ENCODE measurements at places on chromosomes 2 and 18.

- DNase-seq: no peak
Observed at GRCh38 chr18:5424903-5425664, 118.7 kb downstream of the EPB41L3 start.

GRCh38 chr2:20126040-20126439 is 74.6 kb upstream of the LAPTM4A start:
- DNase-seq: no peak

DNA sequence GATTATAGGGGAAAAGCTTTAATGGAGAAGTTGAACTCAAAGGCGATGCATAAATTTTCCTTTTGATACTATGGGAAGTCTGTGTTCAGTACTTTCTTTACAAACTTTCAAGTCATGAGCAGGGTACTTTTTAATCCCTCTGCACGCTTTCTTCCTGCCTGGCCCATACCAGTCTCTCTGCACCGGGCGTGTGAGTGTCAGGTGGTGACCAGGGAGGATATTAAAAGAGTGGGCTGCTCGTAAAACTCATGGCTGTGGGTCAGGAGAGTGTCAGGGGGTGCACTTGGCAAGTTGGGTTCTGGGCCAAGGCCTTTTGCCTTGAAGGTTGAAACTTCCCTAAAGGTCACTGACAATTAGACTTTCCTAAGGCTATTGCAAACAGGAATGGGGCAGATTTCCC is 367.8 kb downstream of the GPD2 start:
- no peak for DNase-seq

DNA sequence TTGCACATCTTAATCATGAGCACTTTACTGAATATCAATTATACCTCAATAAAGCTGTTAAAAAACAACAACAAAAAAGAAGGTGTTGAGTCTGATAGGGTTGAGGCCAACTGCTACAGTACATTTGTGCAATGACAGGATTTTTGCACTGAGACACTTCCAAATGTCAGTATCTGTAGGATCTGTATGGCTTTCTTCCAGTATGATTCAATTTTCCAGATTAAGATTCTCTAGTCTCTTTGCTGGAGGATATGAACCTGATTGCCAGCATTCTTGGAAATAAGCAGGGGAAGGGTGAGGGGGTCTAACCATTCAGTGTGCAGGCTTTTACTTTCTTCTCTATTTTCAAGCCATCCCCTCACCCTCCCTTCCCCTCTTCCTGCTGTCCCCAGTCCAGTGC is 85.1 kb downstream of the SEMA4F start:
- no peak for DNase-seq

- no peak for DNase-seq
Observed at GRCh38 chr18:11454040-11454439, 155.4 kb upstream of the SLC35G4 start.

- DNase-seq: no peak
Observed at GRCh38 chr2:239182981-239183791, 217.6 kb downstream of the HDAC4 start.

DNA sequence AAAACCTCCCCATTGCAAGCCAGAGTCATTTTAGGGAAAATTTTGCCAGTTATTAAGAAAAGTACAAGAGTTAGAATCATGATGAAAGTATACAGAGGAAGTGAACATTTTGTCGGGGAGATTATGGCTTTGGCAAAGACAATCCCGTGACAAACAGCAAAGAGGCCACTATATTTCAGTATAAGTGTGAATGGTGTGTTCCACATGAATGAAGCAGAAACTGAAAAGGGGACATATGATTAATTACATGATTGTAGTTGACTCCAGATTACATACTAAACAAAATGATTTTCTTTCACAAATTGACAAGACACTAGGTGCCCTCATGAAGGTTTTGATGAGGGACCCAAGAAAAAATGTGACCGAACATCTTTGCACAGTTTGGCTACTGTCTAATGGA is 42.0 kb downstream of the SP140 start:
- DNase-seq: no peak

DNA sequence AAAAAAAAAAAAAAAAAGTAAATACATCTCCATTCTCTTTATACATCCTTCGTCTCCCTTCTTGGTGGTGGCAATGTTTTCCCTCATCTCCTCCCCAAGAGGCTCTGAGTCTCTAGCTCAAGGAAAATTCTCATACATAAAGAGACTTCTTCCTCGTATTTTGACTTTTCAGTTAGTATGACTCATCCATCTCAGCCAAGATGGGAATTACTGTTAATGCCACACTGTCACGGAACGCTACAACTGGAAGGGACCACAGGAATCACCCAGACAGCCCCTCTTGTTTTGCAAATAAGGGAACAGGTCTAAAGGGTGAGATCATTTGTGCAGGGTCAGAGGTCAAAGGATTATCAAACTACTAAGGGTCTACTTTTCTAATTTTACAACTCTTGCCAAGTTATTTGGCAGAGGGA is 19.5 kb downstream of the NFE2L2 start:
- no peak for DNase-seq

DNA sequence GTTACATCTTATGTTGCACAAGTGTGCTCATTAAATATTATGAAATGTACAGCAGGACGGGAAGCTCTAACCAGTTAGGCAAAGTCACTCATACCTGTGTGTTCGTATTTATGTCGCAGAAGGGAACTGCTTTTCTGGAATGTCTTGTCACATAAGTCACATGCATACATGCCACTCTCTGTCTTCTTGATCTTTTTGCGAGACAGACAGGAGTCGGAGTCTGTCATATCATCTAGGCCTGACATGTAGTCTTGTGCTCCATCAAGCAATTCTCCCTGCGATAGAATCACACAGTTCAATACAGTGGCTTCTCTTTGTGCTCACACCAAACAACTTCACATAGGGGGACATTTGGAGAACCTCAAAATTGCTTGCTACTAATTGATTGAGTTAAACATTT is 123.6 kb downstream of the ZEB2 start:
- DNase-seq: no peak

- no peak for DNase-seq
Observed at GRCh38 chr2:108288534-108289106, at the start of gene SULT1C2. Gene SULT1C2, plus strand, starts transcription at chr2:108288895. Its CDS starts 4,773 bp downstream, at chr2:108293668.

DNA sequence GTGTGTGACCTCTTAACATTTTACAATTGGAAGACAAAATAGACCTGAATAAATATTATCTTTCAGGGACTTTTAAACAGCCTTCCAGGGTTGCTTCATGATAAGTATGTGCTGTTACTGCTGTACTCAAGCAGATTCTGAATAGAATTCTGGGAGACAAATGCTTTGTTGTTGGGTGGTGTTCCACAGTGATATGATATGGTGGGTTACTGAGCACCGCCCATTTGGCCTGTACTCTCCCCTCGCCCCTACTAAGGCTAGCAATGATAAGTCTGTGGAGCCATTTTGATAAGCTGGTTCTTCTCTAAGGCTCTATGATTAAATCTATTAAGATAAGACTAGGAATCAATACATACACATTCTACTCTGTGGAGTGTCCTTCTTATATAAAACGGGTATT is 89.8 kb upstream of the ITGA4 start:
- DNase-seq: no peak

DNA sequence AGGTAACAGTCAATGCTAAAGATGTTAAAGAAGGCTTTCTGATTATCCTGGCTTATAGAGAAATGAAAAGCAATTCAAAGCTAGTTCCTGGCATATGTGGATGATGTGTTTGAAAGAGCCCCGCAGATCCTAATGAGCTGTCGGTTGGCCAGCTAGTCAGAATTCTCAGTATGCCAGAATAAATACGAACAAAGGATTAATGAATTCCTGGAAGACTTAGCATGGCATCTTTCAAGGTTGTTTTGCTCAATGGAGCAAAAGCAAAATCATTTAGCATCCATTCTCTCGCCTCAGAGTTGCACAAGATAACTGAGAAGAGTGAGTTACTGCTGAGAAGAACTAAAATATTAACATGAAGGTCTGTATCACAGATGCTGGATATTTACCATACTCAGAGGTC is 307.6 kb downstream of the RIT2 start:
- no peak for DNase-seq

DNA sequence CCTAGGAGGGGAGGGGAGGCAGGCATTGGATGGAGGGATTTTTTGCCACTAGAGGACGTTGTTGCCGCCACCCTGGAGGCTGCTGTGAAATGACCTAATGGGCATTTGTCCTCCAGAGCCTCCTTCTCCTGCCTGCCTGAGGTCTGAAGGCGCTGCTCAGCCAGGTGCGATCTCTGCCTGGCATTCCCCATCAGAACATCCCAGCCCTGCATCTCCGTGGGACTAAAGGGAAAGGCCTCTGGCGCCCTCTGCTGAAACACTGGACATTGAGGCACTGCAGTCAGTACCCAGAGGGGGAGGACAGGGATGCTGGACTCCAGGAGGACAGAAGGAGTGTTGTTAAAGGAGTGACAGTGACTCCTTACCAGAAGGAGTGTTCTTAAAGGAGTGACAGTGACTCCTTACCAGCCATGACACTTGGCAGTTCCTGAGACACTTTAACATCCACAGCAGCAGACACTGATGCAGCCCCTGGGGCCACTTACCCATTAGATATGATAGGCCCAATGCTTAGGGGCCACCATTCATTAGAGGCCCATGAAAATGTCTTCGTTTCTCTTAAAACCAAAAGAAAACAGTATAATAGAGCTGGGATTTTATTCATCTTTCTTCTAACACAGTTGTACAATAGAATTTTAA is 17.0 kb downstream of the THNSL2 start:
- DNase-seq: peak; percentile 18

GRCh38 chr2:68287580-68288441 is 31.9 kb downstream of the CNRIP1 start:
- no peak for DNase-seq

DNA sequence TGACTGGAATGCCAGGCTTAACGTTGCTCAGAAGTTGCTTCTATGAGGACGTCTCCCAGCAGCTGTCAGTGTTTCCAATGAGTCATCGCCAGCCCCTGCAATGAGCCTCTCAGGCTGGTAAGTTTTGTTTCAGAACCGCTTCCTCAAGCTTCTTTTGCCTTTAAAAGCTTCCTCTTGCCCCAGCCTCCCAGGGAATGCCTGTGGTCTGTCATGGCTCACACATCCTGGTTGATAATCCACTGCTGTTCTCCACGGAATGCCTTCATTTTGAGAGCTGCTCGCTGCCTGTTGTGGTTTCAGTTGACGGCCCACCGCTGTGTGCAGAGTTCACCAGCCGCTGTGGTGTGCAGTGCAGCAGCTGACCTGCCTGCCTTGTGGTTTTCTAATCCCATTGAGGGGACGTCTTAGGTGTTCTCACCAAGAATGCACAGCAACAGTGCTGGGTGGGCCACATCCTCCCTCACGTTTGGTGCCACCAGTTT is 96.4 kb downstream of the RTP5 start:
- DNase-seq: no peak

- DNase-seq: no peak
Observed at GRCh38 chr2:2586068-2586776, 255.1 kb upstream of the MYT1L start.

- DNase-seq: no peak
Observed at GRCh38 chr18:51235009-51235789, 37.7 kb upstream of the MEX3C start.

DNA sequence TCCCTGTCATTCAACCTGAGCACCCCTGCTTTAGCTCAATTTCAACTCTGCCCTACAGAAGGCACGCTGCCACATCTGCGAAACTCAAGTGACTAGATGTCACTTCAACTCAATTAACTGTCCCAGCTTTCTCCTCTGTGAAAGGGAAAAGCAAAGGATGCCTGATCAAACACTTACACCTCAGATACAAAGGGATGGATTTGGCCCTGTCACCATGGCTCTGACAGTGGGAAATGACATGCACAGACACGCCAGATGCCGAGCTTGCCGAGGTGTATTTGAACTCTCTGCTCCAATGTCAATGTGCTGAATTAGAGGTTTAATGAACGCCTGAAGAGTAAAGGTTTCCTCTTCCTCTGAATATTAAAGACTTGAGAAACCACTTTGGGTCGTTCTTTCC is 481.1 kb downstream of the CBLN2 start:
- DNase-seq: no peak

DNA sequence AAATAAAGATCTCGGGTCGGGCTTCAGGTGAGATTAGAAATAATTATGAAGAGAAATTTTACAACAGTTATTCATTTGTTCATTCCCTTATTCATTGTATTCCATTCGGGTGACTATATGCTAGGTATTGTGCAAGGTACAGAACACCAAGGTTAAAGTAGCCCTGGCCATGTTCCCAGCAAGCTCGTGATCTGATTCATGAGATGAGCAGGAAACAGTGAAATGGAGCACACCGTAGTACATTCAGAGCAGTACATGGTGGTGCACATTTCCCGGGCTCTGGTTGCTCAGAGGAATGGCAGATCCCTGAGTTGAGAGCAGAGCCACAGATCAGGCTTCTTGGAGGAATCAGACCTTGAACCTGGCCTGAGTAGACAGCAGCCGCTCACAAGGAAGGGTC is 87.7 kb downstream of the PRKRA start:
- DNase-seq: no peak

GRCh38 chr2:17319090-17319489 is 199.2 kb downstream of the RAD51AP2 start:
- DNase-seq: no peak

GRCh38 chr2:65351234-65351947 is 81.0 kb downstream of the SPRED2 start:
- no peak for DNase-seq

DNA sequence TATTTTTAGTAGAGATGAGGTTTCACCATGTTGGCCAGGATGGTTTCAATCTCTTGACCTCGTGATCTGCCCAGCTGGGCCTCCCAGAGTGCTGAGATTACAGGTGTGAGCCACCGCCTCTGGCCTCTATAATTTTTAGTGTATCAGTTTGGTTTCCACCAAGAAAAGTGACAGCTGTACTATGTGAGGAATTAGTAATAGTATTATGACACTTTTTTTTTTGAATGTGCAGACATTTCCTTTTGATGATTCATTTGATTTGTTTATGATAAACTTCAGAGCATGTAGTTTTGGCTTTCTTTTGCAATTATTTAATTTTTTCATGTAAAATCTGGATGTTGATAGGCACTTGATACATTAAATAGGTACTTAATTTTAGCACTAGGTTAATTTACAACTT is 61.5 kb downstream of the PTPN4 start:
- DNase-seq: no peak

- DNase-seq: no peak
Observed at GRCh38 chr2:45469314-45470099, 141.6 kb downstream of the SRBD1 start.

GRCh38 chr18:1891641-1892040 is 679.7 kb downstream of the METTL4 start:
- no peak for DNase-seq

GRCh38 chr2:38648107-38648761 is 17.7 kb upstream of the GALM start:
- no peak for DNase-seq

GRCh38 chr2:53786705-53787613 is at the start of the genes ASB3 and ERLEC1:
Gene ASB3, minus strand, starts transcription at chr2:53786953. Its CDS starts 21,381 bp downstream, at chr2:53765572.
Gene ERLEC1, plus strand, starts transcription at chr2:53787044. Its CDS starts 167 bp downstream, at chr2:53787211.
- DNase-seq: peak; percentile 71

GRCh38 chr18:47531717-47532116 is 280.3 kb upstream of the SKOR2 start:
- no peak for DNase-seq

GRCh38 chr18:36499938-36500337 is 202.4 kb downstream of the FHOD3 start:
- no peak for DNase-seq
